ENCODE measurements at places on chromosomes 5 and 9. TPM values are rescaled to one million over a fixed set of nuclear protein-coding genes. Genes with fewer than 3 reads are reported as not detected.

The HSPA9 gene
- polyA plus RNA-seq, result 122 TPM

The MCIDAS gene
- polyA plus RNA-seq, result 0.02 TPM

The NR6A1 gene
- polyA plus RNA-seq, result 0.39 TPM

The PTGES gene
- 7.7 TPM for polyA plus RNA-seq

The ADGRV1 gene
- not detected for polyA plus RNA-seq

The CYLC2 gene
- not detected for polyA plus RNA-seq

The ERCC6L2 gene
- polyA plus RNA-seq, result 3.1 TPM

The APBA1 gene
- polyA plus RNA-seq, result 0.85 TPM

The TAS2R1 gene
- polyA plus RNA-seq, result not detected

The PMPCA gene
- polyA plus RNA-seq, result 58.2 TPM

The SLC34A1 gene
- polyA plus RNA-seq, result not detected

- DNase-seq, result no peak
These were observed 15.1 kb downstream of the PSAT1 start for GRCh38 chr9:78311886-78312524.

DNA sequence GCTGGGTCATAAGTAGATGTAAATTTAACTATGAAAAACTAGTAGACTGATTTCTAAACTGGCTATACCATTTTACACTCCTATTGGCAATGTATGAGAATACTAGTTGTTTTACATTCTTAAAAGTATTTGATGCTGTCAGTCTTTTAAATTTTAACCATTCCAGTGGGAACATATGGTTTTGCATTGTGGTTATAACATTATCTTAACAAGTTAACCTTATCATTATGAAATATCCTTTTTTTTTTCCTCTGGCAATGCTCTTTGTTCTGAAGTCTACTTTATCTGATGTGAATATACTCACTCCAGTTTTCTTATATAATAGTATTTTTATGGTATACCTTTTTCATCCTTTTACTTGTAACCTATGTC lies 548.9 kb upstream of the CLINT1 start:
- no peak for DNase-seq

DNA sequence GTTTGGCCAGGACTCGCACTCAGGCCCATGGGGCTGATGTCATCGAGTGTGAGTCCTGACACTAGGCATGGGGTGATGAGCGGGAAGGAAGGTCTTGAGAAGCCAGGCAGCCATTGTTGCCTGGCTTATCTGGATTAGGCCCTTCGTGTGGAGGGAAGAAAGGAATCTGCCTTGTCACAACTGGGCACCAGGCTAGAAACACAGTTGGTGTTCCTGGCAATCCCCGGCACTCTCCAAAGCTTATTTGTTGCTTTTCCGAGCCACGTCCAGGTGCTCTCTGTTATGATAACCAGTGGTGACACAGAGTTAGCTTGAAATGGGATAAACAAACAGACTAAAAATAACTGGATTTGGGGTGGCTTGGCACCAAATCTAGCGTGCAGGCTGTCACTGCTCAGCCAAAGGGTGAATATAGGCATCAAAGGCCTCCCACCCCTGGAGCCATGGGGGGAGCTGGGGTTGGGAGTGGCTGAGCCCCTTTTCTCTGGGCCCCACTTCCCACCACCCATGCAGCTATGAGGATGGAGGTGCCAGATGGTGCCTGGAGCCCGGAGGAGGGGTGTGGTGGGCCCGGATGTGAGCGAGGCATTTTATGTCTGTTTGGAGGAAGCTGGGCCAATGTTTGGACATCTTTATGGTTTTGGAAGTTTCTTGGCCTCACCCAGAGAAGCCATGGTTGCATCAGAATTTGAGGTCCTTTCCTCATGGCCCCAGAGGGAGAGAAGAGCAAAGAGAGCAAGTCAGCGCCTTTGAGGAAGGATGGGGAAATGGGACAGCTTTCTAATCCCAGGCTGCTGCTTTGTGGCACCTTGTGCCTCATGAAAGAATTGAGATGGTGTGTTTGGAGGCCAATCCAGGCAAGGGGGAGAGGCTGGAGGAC lies 98.0 kb upstream of the PITX1 start:
- DNase-seq, result no peak

- no peak for DNase-seq
These were observed 8.6 kb downstream of the BHMT start for GRCh38 chr5:79120221-79120620.

GRCh38 chr5:30994176-30994575 lies 199.3 kb upstream of the CDH6 start:
- DNase-seq, result no peak

DNA sequence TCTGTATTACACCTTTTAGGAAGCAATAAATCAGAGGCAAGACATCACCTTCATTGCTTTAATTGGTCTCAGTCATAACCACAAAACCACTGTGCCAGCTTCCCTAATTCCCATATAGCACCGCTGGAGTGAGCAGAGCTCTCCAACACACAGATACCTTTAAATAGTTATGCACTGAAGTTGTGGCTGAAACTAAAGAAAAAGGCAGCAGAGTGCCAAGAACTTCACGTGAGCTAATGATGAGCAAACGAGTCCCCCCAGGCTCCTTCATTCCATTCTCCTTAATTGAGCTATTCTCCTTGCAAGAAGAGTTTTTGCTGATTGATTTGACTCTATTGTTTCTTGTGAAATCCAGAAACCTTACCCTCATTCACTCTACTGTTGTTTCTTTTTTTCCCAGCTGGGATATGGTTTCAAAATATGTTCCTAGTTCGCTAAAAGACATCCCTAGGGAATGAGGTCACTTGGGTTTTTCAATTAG lies 501.5 kb downstream of the SPATA31D1 start:
- DNase-seq, result peak; percentile 99

- DNase-seq, result no peak
These were observed 33.0 kb upstream of the HOMER1 start for GRCh38 chr5:79546782-79547428.

DNA sequence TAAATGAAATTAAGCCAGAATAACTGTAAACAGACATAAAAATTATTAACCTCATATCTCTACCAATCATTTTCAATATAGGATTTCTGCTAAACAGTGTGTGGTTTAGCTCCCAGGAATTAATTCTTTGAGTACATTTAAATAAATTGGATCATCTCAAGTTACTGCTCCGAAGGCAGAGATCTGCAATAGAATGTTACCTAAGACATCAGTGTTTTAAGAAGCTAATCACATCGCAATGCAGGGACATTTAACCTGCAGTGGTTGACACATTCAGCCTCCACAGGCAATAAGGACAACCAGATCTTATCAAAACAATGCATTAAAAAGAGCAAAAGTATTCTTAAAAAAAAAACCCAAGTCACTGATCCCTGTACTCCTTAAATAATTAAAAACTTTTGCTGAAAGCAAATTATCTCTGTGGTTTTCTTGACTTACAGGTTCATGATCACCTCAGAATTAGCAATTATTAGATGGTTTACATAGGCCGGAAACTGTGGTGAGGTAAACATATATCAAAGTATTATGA lies 45.7 kb downstream of the PRDM6 start:
- DNase-seq, result no peak

- no peak for DNase-seq
These were observed 119.3 kb downstream of the CD180 start for GRCh38 chr5:67077296-67077695.

- no peak for DNase-seq
These were observed 91.0 kb downstream of the GAS1 start for GRCh38 chr9:86856259-86856658.

- DNase-seq, result no peak
These were observed 355.8 kb upstream of the GRAMD2B start for GRCh38 chr5:126067404-126067803.

- peak; percentile 34 for DNase-seq
These were observed 36.7 kb upstream of the ARRDC3 start for GRCh38 chr5:91419571-91420537.

- peak; percentile 96 for DNase-seq
These were observed 11.9 kb downstream of the DNAH5 start for GRCh38 chr5:13932561-13932960.

DNA sequence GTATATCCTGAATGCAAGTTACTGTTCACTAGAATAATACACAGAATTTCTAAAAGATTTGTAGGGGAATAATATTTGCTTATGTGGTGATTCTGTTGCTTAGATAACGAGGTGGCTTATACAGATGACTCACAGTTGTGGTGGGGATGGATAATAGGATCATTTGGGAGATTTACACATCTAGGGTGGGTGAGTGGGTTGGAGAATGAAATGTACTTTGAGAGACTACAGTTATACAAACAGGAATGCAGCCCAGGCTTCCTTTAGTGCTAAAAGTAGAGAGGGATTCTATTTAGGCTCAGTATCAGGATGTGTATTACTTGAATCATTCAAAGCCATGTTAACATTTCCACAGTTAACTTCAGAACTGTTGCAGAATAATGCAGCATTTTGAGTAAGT lies 1.8 kb downstream of the CTXN3 start:
- peak; percentile 48 for DNase-seq

- DNase-seq, result peak; percentile 94
These were observed 4.8 kb downstream of the ATP6V1G1 start for GRCh38 chr9:114592356-114592755.

DNA sequence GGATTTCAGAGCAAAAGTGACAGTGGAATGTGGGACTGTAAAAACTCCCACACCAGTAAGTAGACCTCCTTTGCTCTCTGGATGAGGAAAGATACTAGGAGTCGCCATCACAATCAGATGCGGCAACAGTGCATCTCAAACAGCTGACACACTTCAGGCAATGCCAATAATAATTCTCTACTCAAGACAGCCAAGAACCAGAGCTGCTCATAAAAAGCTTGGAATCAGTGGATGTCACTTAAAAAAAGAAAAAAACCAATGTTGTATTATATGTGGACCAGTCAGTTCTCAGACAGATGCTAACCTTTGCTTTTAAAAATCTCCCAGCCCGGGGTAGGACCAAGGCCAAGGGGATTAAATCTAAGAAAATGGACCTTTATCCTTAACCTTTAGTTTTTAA lies 185.0 kb downstream of the GNA14 start:
- no peak for DNase-seq

DNA sequence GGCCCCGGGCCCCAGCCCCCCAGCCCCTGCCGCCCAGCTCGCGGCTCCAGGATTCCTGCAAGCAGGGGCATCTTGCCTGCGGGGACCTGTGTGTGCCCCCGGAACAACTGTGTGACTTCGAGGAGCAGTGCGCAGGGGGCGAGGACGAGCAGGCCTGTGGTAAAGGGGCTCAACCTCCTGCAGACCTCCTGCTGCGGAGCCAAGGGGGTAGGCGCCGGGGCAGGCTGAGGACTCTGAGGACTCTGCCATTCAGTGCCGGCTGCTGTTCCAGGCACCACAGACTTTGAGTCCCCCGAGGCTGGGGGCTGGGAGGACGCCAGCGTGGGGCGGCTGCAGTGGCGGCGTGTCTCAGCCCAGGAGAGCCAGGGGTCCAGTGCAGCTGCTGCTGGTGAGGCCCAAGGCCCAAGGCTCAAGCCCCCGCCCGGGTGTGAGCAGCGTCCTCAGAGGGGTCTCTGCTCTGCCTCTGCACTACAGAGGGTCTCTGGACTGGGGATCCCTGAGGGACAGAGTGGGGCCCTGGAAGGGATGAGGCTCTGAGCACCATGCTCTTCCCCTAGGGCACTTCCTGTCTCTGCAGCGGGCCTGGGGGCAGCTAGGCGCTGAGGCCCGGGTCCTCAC lies 3.4 kb downstream of the MAMDC4 start:
- DNase-seq, result no peak

DNA sequence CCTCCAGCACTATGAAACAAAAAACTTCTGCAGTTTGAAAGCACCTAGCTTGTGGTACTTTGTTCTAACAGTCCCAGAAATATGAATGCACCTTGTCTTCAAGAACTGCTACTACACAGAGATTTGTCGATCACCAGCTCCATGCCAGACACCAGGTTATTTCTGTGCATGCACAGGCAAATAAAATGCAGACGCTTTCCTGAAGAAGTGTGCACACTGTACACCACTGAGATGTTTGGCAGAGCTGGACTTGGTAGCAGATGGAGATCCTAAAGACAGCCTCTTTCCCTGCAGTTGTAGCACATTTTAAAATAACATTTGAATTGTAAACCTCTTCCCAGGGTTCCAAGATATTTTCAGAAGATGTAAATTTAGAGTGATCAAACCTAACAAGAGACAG lies 730.0 kb downstream of the MTRR start:
- no peak for DNase-seq

GRCh38 chr5:133348406-133348805 lies 263.9 kb downstream of the FSTL4 start:
- DNase-seq, result no peak

- DNase-seq, result no peak
These were observed 28.7 kb downstream of the ENHO start for GRCh38 chr9:34493972-34494535.

- peak; percentile 39 for DNase-seq
These were observed 57.0 kb downstream of the C9orf153 start for GRCh38 chr9:86202338-86202882.

GRCh38 chr5:157166214-157167213 lies at the start of gene GARIN3:
GARIN3 (minus strand) TSS chr5:157166264; CDS start chr5:157166168, 96 bp downstream.
- DNase-seq, result no peak

DNA sequence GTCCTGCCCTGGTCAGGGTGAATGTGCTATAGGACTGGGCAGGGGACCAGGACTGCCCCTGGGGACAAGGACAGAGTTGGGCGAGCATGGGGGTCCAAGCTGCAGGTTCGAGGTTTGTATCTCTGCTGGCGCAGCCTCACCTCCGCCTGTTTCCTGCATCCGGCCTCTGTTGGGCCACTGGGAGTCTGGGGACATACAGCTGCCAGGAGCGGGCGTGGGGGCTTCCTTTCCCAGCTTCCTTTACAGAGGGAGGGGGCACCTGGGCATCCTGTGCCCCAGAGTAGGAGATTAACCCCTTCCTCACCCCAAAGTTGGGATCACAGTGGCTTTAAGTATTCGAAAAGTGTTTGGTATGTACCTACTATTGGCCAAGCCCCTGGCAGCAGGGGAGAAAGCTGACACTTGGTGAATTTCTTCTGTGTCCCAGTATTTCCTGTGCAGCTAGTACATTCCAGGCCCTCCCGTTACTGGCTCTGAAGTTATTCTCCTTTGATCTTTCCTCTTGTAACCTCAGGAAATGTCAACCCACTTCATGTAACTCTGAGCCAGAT lies 19.0 kb downstream of the OLFML2A start:
- DNase-seq, result no peak

DNA sequence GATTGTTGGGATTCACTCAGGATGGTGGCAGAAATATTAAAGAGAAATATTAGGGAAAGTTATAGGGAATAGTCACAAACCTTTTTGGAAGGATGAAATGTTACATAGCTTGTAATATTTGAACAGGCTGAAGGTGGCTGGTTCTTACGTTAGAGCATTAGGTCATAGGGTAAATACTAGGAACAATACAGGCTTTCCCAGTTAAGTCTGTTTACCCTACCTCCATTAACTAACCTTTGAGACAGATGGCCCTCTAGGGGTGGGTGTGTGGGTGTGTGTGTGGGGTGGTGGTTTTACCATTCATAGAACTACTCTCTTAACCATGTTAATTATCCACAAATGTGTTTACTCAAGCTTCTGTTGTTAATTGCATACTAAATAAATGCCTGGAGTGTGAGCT lies 94.3 kb upstream of the STK32A start:
- DNase-seq, result no peak

GRCh38 chr5:169544264-169544950 lies 39.2 kb upstream of the SPDL1 start:
- DNase-seq, result no peak

- no peak for DNase-seq
These were observed 3.6 kb downstream of the IARS1 start for GRCh38 chr9:92289708-92290390.

- no peak for DNase-seq
These were observed 220.9 kb downstream of the KIAA0825 start for GRCh38 chr5:94397508-94397907.

Data from foreskin keratinocyte (primary cell).